HEK293T (cell line): ENCODE measurements at places on chromosomes 4 and X.

DNA sequence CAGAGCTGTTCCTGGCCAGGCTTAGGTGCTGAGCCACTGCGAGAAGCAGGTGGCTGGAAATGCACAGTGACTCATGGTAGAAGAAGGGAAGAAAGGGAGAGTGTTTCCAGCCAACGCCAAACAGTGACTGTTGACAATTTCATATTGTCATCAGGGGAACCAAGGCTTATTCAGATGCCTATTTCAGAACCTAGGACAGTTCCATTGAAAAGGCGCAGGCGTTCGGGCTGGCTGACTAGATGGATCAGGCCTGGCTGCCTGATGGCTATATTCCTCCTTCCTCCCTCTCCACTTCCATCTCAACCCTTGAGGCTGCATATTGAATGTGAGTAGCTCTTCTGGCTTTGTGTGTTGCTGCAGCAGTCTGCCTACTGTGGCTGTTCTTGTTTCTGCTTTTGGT, 73.0 kb upstream of the FRMPD4 start:
- DNase-seq: peak; percentile 14

DNA sequence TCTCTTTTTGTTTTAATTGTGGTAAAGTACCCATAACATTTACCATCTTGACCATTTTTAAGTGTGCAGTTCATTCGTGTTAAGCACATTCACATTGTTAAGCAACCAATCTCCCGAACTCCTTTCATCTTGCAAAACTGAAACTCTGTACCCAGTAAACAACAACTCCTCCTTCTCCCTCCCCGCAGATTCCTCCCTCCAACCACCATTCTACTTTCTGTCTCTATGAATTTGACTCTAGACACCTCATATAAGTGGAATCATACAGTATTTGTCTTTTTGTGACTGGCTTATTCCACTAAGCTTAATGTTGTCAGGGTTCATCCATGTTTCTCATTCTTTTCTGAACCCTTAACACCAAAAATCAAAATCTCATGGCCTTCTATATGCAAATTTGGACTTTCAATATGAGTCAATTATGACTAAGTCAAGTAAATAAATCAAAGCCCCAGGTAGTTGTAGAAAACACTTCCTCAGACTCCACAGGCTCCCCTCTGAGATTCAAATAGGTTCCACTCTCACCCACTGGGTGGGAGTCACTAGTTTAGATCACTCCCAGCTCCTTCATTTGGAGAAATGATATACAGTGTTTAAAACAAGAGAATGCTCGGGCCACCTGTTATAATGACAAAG, 9.8 kb upstream of the RTL5 start:
- no peak for DNase-seq

DNA sequence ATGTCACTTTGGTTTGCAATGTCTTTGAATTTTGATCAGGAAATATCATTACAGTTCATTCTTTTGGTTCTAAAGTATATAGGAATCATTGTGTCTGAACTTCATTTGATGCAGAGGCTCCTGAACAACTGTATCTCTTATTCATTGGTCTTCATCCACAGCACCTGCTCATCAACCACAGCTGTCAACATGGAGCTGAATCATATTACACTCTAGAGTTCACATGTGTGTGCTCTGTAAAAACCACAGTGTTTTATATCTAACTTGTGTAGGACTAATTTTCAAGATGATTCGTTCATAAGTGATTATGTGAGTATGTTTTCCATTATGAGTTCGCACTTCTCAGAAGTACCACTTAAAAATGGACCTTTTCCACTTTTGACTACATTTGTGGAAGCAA, 643.3 kb upstream of the FAM241A start:
- DNase-seq: no peak

GRCh38 chrX:71563921-71564320, 14.3 kb upstream of the GCNA start:
- DNase-seq: no peak

DNA sequence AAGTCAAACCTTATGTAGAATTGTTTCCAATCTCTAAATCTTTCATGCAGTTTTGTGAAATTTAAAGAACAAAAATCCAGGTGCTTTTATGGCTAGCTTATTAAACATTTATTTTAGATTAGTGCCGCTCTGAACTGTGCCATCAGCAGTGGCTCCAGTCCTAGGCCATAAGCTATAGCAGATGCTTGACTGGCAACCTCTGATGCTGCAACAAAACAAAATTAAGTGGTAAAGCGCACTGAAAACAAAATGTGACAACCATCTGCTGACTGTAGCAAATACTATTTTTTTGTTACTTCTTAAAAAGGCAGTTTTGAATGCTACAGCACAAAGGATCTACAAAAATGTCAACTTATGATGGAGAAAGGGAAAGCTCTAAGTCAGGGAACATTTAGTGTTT, 237.4 kb downstream of the DCLK2 start:
- no peak for DNase-seq

DNA sequence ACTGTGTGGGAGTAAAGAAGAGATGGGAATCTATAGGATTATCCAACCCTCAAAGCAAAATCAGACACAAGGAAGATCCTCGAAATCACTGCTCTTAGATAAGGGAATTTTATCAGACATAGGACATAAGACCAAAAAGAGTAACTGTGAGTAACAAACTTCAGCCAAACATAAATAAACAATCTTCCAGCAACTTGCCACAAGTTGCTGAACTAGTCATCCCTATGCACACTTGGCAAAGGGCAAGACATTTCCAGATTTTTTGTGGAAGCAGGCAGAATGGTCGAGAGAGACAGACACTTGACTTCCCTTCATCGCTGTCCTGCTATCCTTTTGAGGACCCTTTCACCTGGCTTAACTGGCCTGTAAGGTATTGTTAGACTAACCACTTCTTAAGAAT, 89.6 kb downstream of the KCNIP4 start:
- DNase-seq: no peak

- DNase-seq: no peak
Measured at GRCh38 chr4:171473155-171473554, 340.0 kb upstream of the GALNTL6 start.

DNA sequence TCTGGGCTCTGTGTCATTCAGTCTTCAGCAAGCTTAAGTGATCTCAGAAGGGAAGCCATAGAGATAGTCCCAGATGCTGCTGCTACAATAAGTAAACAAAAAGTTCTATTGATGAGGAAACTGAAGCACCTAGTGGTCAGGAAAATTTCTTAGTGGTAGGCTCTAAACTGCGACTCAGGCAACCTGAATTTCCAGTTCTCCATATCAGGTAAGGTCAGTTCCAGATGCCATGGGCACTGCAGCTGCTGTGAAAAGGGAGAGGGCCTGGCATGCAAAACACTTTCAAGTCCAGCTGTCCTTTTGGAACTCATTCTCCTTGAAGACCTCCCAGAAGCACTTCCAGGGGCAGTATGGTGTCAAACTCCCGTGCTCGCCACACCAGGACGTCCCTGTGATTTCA, 46.2 kb downstream of the REELD1 start:
- DNase-seq: no peak

- DNase-seq: no peak
Measured at GRCh38 chr4:176153124-176153523, 42.3 kb downstream of the SPATA4 start.

- no peak for DNase-seq
Measured at GRCh38 chr4:76342191-76342590, 35.7 kb downstream of the STBD1 start.

GRCh38 chrX:47231167-47231566, 1.6 kb upstream of the USP11 start:
- DNase-seq: no peak

DNA sequence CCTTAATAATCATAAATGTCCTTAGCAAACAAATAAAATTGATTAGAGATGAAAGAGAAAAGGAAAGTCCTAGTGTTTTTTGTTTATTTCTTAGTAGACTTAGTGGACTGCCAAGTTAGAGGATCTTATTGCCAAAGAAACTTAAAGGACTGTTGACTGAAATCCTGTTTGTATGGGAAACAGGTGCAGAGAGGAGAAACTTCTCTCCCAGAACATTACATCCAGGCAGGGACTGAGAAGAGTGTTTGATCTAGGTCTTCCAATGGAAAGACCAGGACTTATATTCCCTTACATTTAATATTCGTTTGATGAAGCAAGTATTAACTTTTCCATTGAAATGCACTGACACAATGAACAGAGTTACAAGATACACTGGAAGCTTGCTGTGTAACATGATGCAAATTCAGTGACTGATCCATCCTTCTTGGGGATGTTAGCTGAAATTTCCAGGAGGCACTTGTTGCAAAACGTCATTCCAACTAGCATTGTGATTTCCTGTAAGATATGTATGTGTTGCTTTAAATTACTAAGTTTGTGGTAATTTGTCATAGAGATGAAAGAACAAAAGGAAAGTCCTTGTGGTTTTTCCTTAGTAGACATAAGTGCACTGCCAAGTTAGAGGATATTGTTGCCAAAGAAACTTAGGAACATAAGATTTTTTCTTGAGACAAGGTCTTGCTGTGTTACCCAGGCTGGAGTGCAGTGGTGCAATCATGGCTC, 505.6 kb downstream of the STIM2 start:
- DNase-seq: no peak

DNA sequence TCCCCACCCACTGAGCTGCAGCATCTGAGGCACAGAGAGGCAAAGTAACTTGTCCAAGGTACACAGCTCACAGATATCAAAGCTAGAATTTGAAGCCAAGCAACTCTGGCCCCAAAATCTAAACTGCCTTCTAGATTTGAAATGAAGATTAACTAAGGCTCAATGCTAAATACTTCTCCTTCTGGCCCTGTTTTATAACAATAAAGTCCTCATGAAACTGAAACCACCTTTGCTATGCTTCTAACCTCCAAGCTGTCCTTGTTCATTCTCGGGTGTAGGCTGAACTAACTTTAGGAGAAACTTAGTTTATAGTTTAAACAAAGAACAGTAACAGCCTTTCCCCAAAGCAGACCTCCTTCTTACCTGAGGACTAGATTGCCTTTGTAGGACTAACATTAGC, 93.6 kb downstream of the DCTD start:
- no peak for DNase-seq

DNA sequence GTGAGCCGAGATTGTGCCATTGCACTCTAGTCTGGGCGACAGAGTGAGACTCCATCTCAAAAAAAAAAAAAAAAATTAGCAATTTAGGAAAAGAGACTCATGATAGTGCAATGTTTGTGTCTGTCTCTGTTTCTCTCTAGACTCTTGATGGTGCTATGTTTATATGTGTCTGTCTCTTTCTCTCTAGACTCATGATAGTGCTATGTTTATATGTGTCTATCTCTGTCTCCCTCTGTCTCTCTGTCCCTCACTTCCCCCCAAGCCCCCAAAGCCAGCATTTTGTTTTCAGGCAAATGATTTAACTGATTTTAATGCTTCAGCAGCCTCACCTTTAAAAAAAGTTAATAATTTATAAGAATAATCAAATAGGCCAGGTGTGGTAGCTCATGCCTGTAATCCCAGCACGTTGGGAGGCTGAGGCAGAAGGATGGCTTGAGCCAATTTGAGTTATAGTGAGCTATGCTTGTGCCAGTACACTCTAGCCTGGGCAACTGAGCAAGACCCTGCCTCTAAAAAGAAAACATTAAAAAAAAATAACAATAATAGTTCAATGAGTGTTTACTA, 6.9 kb downstream of the MOB1B start:
- no peak for DNase-seq

- DNase-seq: no peak
Measured at GRCh38 chrX:42519666-42520231, 258.2 kb downstream of the PPP1R2C start.

GRCh38 chr4:63458010-63458409, 951.2 kb downstream of the TECRL start:
- no peak for DNase-seq

DNA sequence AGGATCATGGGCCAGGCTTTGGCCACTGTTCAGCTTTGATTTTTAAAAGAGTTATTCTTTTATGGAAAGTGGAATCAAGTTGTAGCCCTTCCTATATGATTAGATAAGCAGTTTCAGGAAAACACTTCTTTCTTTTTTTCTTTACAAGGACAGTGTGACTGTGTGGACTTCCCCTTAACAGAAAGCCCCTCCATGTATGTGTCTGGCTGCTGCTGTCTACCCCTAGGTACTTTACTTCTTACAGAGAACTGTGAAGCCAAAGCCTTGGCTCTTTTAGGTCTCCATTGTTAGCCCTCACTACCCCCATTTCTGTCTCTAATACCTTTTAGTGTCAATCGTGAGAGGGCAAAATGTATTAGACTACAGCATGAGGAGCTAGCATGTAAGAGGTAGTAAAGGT, 19.1 kb downstream of the VSIG1 start:
- DNase-seq: no peak

DNA sequence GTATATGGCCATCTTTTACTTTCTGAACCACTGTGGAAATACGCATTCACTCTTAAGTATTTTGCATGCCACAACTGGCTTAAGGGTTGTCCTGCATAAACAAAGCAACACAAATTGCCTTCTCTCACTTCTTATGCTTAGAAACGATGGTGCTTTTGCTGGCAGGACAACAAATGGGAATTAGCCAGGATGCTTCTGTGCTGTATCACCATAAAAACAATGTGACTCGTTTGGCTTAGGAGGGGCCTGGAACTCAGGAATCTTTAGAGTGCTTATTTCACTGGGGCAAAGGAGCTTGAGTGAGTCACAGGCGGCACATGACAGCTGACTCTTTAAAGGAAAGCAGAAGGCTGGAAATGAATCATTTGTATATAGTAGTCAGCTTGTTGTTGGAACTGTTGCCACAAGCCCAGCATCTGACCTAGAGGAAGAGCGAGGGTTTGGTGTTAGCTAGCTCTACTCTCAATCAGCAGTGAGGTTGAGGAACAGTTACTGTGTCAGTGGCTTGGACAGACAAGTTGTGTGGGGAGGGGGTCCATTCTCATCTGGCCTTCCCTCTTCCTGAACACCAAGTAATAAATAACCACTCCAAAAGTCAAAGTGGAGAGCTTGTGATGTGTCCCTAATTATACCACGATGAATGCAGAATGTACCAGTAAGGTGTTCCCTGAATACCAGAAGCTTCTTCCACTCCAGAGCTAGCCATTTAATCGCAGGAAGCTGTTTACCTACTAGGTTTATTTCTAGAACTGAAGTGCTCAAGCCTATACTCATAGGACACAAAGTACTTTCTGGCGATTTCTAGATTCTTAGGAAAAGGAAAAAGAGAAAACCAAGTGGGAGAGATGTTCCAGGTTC, 293.1 kb downstream of the CAMK2D start:
- peak; percentile 7 for DNase-seq
